Colonic mucosa (tissue), 4 donors: ENCODE measurements at places on chromosomes 4 and X. TPM values are rescaled to one million over a fixed set of nuclear protein-coding genes. Genes with fewer than 3 reads are reported as not detected.

- no peaks in the 10 kb centered on the region for H3K4me1 ChIP-seq
- no peak overlapping the region for H3K4me3 ChIP-seq
- H3K36me3 ChIP-seq, result no peaks in the 10 kb centered on the region
- no peak for DNase-seq
- H3K27me3 ChIP-seq, result no peaks in the 10 kb centered on the region
- H3K27ac ChIP-seq, result no peak overlapping the region
Observed at GRCh38 chr4:94957030-94957429, 199.3 kb downstream of the BMPR1B start.

DNA sequence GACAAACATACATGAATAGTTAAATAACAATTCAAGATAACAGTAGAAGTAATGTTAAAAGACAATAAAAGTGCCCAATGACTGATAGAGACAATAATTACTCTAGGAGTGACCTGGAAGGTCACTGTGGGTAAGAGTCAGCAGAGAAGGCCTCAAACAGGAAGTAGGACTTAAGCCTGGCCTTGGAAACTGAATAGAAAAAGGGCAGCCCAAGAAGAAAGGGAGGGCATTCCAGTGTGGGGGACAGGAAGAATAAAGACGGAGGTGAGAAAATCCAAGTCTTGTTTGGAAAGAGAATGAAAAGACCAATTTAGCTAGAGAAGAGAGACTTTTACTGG lies 6.0 kb downstream of the P2RY4 start:
- DNase-seq, result no peak
- H3K4me3 ChIP-seq, result no peak overlapping the region
- H3K27me3 ChIP-seq, result no peaks in the 10 kb centered on the region
- no peak overlapping the region for H3K27ac ChIP-seq
- no peaks in the 10 kb centered on the region for H3K36me3 ChIP-seq

DNA sequence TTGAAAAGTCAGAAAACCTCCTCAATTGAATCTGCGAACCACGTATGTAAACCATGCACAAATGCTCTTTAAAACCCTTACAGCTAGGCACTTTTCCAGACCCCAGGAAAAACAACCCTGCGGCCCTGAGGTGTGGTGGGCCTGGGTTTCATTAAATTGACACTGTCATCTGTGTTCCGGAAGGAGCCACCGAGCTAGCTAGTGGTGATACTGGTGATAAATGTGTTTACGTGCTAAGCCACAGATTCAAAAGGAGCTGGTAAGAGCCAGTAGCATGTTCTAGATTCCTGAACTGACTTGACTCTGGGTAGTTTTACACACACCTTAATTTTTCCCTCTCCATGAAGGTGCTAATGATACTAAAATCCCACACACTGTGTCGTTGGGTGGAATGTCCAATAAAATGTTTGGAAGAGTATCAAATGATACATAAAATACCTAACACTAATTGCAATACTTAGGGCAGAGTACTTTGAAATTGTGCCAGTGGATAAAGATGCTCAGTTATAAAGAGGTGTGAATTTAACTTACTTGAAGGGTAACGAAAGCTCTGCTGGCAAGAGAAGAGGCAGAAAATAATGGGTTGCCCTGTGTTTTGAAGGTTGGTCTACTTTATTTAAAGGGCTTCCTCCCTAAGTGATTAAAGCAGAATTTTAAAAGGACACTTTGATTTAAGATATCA lies 8.5 kb downstream of the SMS start:
- H3K4me3 ChIP-seq, result no peak overlapping the region
- no peaks in the 10 kb centered on the region for H3K27me3 ChIP-seq

- no peak overlapping the region for H3K4me3 ChIP-seq
- peaks cover 2% of the 10 kb centered on the region for H3K4me1 ChIP-seq
- no peak for DNase-seq
- H3K36me3 ChIP-seq, result no peaks in the 10 kb centered on the region
- no peak overlapping the region for H3K27ac ChIP-seq
Observed at GRCh38 chr4:15015170-15015569, 12.9 kb downstream of the CPEB2 start.

Gene KIT
- total RNA-seq, result 9.3 TPM

- H3K36me3 ChIP-seq, result peaks cover 74% of the 10 kb centered on the region
- no peak for DNase-seq
- no peaks in the 10 kb centered on the region for H3K27me3 ChIP-seq
- H3K27ac ChIP-seq, result no peak overlapping the region
- no peak overlapping the region for H3K4me3 ChIP-seq
Observed at GRCh38 chr4:10084651-10085358, 31.8 kb downstream of the WDR1 start.

- H3K4me1 ChIP-seq, result no peaks in the 10 kb centered on the region
- no peaks in the 10 kb centered on the region for H3K36me3 ChIP-seq
- H3K27ac ChIP-seq, result no peak overlapping the region
- H3K27me3 ChIP-seq, result no peaks in the 10 kb centered on the region
- no peak overlapping the region for H3K4me3 ChIP-seq
Observed at GRCh38 chr4:7705062-7705461, 234.6 kb downstream of the AFAP1 start.

Gene CLDN34
- total RNA-seq, result 0.24 TPM

GRCh38 chr4:10180927-10181744 lies 64.5 kb upstream of the WDR1 start:
- no peaks in the 10 kb centered on the region for H3K4me1 ChIP-seq
- no peak for DNase-seq
- no peaks in the 10 kb centered on the region for H3K36me3 ChIP-seq
- no peak overlapping the region for H3K4me3 ChIP-seq
- H3K27ac ChIP-seq, result no peak overlapping the region

GRCh38 chr4:186775902-186776301 lies 52.2 kb upstream of the FAT1 start:
- no peaks in the 10 kb centered on the region for H3K4me1 ChIP-seq
- H3K36me3 ChIP-seq, result no peaks in the 10 kb centered on the region
- no peaks in the 10 kb centered on the region for H3K27me3 ChIP-seq
- H3K27ac ChIP-seq, result no peak overlapping the region
- no peak for DNase-seq

DNA sequence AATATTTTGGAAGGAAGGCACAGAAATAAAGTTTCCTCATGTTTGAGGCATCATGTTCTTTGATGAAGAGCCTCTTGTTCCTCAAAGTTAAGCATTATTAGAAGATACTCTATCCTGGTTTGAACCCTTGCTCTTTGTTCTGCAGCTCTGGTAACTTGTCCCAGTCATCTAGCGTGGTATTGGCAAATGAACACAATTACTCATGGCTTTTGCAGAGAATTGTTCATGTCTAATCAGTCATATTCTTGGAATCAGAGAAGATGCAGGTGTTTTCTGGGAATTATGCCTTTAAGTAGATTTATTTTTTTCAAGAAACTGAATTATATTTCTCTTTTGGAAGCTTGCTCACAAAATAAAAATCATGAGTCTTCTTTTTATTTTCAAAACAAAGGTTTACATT lies 52.9 kb upstream of the HPGDS start:
- no peak for DNase-seq
- no peaks in the 10 kb centered on the region for H3K4me1 ChIP-seq

DNA sequence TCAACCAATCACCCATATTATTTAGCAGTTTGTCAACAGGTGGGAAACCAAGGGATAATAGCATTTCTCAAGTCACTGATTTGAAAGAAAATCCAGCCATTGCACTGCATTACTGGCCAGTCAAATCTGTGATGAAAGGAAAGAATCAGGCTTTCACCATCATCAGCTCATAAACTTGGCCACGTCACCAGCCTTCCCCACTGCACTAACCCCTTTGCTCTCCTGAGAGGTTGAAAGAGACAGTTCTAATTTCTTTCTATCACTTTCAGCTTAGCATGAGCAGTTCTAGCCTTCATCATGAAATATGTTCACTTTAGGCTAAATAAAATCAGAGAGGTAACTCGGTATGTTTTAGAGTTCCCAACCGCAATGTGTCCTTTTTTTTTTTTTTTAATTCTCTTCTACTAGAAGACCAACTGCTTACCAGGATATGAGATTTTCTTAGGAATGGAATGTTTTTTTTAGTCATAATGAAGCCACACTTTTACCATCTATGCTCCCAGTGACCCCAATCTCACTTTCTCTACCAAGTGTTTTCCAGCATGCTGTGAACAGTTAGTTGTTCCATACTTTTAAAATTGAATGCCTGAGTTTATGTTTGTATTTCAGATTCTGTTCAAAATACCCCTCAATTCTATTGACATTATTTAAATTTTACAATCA lies 55.7 kb upstream of the SLC7A11 start:
- no peaks in the 10 kb centered on the region for H3K27me3 ChIP-seq
- DNase-seq, result no peak
- H3K36me3 ChIP-seq, result no peaks in the 10 kb centered on the region
- H3K4me1 ChIP-seq, result no peaks in the 10 kb centered on the region
- no peak overlapping the region for H3K4me3 ChIP-seq

Gene DRP2
- total RNA-seq, result 0.37 TPM

GRCh38 chr4:79395841-79396240 lies 12.2 kb downstream of the GK2 start:
- no peak overlapping the region for H3K4me3 ChIP-seq
- DNase-seq, result no peak
- H3K27me3 ChIP-seq, result no peaks in the 10 kb centered on the region
- no peaks in the 10 kb centered on the region for H3K4me1 ChIP-seq
- no peaks in the 10 kb centered on the region for H3K36me3 ChIP-seq

Gene ARMCX4
- 4.1 TPM for total RNA-seq
